Femur (tissue), 1 donor: ENCODE measurements at places on chromosomes 12 and 14.

- DNase-seq = no peak
Measured at GRCh38 chr12:40156021-40156764, 50.3 kb upstream of the SLC2A13 start.

- no peak for DNase-seq
Measured at GRCh38 chr14:98579140-98579539, 692.9 kb downstream of the BCL11B start.

DNA sequence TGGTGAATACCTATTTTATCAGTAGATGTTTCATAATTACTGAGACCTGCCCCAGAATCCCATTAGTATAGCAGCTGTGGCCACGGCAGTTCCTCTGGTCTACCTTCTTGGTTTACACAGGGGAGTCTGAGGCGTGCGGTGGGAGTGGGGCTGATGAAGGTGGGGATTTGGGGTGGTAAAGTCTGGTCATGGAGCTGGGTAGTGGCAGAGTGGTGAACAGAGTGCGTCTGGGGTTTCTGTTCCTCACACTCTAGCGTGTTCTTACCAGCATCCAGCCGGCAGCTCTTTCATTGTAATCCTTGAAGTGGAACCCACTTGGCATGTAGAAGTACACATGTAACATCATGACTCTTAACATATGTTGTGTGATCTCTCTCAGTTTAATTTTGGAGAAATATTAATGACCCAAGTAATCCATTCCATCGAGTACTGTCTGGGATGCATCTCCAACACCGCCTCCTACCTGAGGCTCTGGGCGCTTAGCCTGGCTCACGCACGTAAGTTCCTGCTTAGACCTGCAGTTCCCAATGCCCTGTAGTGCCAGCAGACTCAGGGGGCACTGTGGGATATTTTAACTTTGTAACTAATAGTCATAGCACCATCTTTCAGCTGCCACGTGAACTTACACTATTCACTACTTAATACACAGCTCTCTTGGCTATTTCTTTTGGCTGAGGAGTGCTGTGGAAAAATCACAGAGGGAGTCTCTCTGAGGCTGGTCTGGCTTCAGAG, 7.9 kb upstream of the DNAH10 start:
- no peak for DNase-seq

- no peak for DNase-seq
Measured at GRCh38 chr12:58564721-58565120, 355.6 kb downstream of the LRIG3 start.

GRCh38 chr14:71395151-71395604, 487.9 kb downstream of the PCNX1 start:
- no peak for DNase-seq

- no peak for DNase-seq
Measured at GRCh38 chr12:132731574-132731973, 20.9 kb downstream of the PGAM5 start.

- no peak for DNase-seq
Measured at GRCh38 chr12:69570000-69570516, 15.2 kb upstream of the CCT2 start.

- no peak for DNase-seq
Measured at GRCh38 chr14:23130871-23131270, 11.8 kb upstream of the CEBPE start.

DNA sequence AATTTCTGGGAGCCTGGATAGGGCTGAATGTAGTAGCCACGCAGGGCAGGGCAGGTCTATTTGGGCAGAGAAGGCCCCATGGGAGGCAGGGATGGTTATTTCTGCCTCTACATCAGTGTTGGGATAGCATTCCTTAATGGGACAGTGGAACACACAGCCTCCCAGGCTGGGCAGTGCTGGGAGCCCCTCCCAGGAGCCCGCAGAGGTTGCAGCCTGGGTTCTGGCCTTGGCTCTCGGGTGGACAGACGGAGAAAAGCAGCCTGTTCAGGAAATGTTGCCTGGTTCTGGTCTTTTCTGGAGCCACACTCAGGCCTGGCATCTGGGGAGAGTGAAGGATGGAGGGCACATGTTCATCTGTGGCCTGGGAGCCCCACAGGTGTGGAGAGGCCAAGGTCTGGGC, 479 bp upstream of the NOS1 start:
- no peak for DNase-seq

DNA sequence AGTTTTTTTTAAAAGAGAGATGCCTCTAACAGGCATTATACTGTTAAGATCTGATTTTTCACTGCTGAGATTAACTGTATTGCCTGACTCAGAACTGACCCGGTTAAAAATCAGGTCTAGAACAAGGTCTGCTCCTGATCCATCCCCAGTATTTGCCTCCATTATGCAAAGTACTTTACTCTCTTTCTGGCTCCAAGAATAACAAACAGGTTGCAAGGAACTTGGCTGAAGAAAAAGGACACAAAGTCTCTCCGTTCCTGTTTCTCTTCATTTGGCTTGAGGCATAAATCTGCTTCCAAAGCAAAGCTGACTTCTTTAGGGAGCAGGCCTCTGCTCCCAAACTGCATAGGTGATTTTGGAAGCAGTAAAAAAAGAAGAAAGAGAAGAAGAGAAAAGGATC, 199.3 kb upstream of the PDZRN4 start:
- no peak for DNase-seq
